ENCODE measurements at places on chromosomes 3 and 15.

DNA sequence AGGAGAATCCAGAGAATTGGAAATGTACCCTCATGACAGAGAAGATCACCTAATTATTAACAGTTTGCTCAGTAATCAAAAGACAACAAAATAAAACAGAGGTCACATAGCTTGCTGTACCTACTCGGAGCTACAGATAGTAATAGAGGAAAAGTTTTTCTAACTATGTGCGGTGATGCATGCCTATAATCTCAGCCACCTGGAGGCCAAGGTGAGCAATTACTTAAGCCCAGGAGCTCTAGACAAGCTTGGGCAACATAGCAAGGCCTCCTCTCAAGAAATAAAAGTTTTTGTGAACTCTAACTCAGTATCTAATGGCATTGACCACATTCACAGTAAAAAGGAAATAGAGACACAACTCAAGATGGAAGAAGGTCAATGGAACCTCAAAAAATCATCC is 243.6 kb downstream of the ATP8B4 start:
- no peak for DNase-seq

GRCh38 chr3:102802819-102803420 is 368.1 kb downstream of the ZPLD1 start:
- no peak for DNase-seq

DNA sequence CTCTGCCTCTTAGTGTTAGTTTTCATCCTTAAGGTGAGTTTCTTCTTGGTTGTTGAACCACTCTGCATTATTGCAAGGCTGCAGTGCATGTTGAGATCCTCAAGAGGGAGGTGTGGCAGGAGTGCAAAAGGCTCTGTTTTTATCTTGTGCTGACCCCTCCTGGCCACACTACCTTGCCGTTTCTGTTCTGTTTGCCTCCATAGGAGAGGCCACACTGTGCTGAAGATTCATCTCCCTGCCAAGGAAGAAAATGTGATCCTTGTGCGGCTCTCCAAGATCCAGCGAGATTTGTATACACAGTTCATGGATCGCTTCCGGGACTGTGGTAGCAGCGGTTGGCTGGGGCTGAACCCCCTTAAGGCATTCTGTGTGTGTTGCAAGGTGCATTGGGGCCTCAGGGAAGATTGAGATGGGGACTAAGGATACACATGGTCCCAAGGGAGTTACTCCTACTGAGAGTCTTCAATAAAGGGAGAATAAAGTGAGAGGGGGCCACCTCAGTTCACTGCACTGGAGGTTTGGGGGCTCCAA is 33.0 kb upstream of the TEX264 start:
- DNase-seq = peak; percentile 67

DNA sequence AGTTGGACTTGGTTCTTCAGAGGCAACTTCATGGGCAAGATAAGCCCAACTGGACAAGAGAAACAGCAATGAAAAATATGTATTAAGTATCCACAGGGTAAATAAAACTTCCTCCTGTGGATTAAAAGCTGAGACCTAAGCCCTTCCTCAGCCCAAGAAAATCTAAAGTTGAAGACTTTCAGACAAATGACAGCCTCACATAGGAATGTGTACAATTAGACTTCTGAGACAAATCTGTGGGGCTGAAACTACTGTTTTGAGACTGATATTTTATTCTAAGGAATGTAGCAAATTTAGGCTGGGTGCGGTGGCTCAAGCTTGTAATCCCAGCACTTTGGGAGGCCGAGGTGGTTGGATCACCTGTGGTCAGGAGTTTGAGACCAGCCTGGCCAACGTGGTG is 74.2 kb upstream of the IL12A start:
- DNase-seq = no peak

GRCh38 chr15:70269311-70269911 is 171.7 kb upstream of the TLE3 start:
- DNase-seq = no peak

GRCh38 chr3:23430781-23431398 is 227.8 kb downstream of the UBE2E2 start:
- DNase-seq = no peak

GRCh38 chr3:173624086-173624485 is 226.5 kb downstream of the NLGN1 start:
- DNase-seq = no peak

GRCh38 chr3:23071296-23071695 is 131.8 kb upstream of the UBE2E2 start:
- no peak for DNase-seq

DNA sequence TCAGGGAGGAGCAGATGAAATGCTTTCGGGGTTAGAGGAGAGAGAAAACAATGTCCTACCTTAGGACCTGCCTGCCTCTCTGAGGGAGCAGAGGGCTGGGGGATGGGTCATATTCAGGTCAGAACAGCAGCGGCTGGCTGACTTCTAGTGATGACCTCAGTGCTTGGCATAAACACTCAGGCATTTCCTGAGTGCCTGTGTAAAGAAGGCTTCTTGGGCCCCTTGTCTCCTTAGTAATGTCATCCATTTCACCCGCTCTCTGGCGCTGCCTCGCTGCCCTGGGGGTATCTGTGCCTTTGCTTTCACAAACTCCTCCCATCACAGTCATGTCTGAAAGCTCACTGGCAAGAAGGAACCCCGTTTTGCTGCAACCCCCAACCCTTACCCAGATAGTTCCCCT is 82.9 kb upstream of the GSK3B start:
- peak; percentile 72 for DNase-seq

GRCh38 chr15:81113204-81113657 is 20.8 kb upstream of the CFAP161 start:
- no peak for DNase-seq

- no peak for DNase-seq
These were observed 847.7 kb downstream of the ROBO2 start for GRCh38 chr3:77887611-77888010.

DNA sequence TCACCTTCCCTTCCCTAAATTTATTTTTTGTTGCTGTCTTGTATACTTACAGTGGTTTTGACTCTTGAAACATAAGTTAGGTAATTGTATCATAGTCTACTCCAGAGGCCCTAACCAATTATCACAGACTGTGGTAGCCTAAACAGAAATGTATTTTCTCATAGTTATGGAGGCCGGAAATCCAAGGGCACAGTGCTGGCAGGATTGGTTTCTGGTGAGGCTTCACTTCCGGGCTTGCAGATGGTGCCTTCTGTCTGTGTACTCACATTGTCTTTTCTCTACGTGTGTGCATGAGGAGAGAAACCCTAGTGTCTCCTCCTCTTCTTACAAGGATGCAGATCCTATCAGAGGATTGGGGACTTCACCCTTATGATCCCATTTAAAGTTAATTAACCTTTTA is 290.2 kb upstream of the KCNMB2 start:
- DNase-seq = no peak

DNA sequence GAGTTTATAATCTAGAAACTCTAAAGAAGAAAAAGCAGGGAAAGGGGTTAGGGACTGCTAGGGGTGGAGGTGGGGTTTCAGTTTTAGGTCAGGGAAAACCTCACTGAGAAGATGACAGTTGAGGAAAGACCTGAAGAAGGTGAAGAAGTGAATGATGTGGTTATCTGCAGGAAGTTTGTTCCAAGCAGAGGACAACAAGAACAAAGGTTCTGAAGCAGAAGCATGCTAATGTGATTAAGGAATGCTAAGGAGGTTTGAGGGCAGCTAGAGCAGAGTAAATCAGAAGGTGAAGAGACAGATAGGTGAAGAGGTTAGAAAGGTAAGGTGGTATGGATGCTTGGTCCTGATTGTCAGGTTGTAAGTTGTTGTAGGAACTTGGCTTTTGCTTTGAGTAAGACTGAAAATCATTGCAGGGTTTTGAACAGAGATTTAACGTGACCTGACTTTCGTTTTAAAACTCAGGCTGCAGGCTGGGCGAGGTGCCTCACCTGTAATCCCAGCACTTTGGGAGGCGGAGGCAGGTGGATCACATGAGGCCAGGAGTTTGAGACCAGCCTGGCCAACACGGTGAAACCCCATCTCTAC is 8.6 kb downstream of the OXSR1 start:
- no peak for DNase-seq

- DNase-seq = no peak
These were observed 8.2 kb downstream of the SNX33 start for GRCh38 chr15:75655931-75656330.
